GOT3 (cell line): ENCODE measurements at places on chromosomes 7 and 10.

DNA sequence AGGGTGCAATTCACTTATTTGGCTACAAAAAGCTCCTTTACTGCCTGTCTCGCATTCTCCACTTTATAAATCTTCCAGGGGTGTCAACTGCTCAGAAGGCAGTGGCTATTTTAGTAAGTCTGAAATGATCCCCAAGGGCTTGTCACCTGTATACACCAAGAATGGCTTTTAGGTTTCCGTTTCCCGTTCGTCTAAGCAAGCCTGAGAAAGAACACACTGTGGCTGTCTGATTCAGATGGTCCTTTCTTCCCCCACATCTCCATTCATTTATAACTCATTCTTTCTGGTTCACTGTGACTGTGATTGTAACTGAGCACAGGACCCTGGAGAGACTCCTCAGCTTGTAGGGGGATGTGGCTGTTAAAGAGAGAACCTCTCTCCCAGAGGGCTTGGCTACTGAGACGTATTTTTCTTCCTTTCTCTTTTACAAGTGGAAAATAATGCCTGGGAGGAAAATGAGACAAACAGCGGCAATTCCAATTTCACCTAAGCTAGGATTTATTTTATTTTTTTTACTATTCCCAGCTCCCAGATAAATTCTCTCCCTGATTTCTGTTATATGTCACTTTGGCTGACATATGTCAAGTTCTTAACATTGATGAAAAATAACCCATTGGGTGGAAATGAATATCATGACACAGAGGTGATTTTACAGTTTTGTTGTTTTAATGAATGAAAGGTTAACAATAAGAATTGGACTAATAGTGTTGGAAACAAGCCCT is 129.3 kb downstream of the FAM107B start:
- no peak for DNase-seq

GRCh38 chr7:41872966-41873365 is 170.1 kb upstream of the INHBA start:
- no peak for DNase-seq

- DNase-seq = no peak
Measured at GRCh38 chr10:99364125-99364524, 35.0 kb downstream of the CNNM1 start.

- DNase-seq = no peak
Measured at GRCh38 chr7:121608785-121609184, 212.7 kb upstream of the FAM3C start.
